ENCODE measurements at places on chromosomes 5 and 9.

DNA sequence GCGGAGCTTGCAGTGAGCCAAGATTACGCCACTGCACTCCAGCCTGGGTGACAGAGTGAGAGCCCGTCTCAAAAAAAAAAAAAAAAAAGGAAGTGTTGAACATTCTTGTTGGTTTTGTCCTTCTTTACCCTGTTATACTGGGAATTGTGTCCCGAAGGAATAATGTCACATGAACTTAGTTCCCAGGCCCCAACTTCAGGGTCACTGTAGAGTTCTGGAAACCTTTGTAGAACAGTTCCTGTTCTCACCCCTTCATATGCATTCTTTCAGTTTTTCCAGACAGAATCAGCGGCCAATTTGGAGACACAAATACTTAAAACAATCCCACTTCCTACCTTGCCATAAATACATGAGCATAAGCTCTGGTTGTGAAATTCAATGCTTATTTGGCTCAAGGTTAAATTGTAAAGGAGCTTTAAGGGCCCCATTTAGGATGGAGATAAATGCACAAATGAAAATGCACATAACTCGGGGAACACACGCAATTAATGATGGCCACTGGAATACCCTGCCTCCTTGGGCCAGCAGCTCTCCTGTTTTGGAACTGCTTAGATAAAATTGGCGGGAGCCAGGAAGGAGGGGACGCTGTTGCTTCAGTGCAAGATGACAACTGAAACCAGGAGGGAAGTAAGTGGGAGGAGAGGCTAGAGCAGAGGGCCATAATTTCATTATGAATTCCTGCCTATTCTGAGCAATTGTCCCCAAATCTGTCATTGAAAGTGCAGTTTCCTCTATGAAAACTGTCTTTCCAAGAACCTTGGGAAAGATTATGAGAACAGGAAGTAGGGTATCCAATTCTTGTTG lies 153.7 kb downstream of the FGF1 start:
- no peak overlapping the region for H3K4me3 ChIP-seq
- no peaks in the 10 kb centered on the region for H3K4me1 ChIP-seq
- H3K27me3 ChIP-seq, result no peaks in the 10 kb centered on the region
- DNase-seq, result no peak
- no peak overlapping the region for H3K27ac ChIP-seq
- no peaks in the 10 kb centered on the region for H3K36me3 ChIP-seq

- DNase-seq, result no peak
- no peak overlapping the region for H3K4me3 ChIP-seq
- no peaks in the 10 kb centered on the region for H3K36me3 ChIP-seq
- no peak overlapping the region for H3K27ac ChIP-seq
- H3K4me1 ChIP-seq, result no peaks in the 10 kb centered on the region
These were observed 42.2 kb downstream of the COL5A1 start for GRCh38 chr9:134683714-134684374.

GRCh38 chr5:72746736-72747135 lies 69.7 kb upstream of the TNPO1 start:
- H3K4me3 ChIP-seq, result no peak overlapping the region
- no peak for DNase-seq
- H3K4me1 ChIP-seq, result no peaks in the 10 kb centered on the region
- H3K36me3 ChIP-seq, result no peaks in the 10 kb centered on the region
- H3K27ac ChIP-seq, result no peak overlapping the region
- H3K27me3 ChIP-seq, result peaks cover 2% of the 10 kb centered on the region

- peaks cover 61% of the 10 kb centered on the region for H3K4me1 ChIP-seq
- peak; percentile 89 for DNase-seq
- no peaks in the 10 kb centered on the region for H3K27me3 ChIP-seq
- H3K27ac ChIP-seq, result peak overlapping the region; percentile 90
- H3K36me3 ChIP-seq, result peaks cover 41% of the 10 kb centered on the region
- no peak overlapping the region for H3K4me3 ChIP-seq
These were observed 24.2 kb downstream of the TCF7 start for GRCh38 chr5:134138416-134139376.

DNA sequence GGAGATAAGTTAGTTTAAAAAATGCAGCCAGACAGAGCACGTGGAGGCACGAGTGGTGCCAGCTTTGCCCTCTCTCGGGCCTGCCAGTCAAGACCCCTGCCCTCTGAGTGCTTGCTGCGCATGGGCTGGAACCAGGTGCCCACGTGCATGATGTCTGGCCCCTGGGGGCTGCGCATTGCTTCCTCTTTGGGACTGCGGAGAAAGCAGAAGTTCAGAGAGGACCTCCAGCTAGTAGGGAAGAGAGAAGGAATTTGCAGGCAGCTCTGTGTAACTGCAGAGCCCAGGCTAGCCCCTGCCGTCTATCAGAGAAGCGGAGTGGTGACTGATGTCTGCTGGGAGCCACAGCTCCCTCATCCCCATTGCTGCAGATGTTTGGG lies 9.7 kb upstream of the RNU6ATAC start:
- no peak overlapping the region for H3K27ac ChIP-seq
- no peak overlapping the region for H3K4me3 ChIP-seq
- no peaks in the 10 kb centered on the region for H3K4me1 ChIP-seq
- DNase-seq, result no peak

- no peaks in the 10 kb centered on the region for H3K4me1 ChIP-seq
- no peak overlapping the region for H3K27ac ChIP-seq
- H3K4me3 ChIP-seq, result no peak overlapping the region
These were observed 114.5 kb downstream of the MAT2B start for GRCh38 chr5:163619951-163620350.

GRCh38 chr5:135319928-135320606 lies 79.0 kb downstream of the MACROH2A1 start:
- no peak overlapping the region for H3K4me3 ChIP-seq
- no peaks in the 10 kb centered on the region for H3K36me3 ChIP-seq
- no peak for DNase-seq

GRCh38 chr5:9547122-9547947 lies 1.5 kb upstream of the SEMA5A start:
- H3K27ac ChIP-seq, result no peak overlapping the region
- peaks cover 3% of the 10 kb centered on the region for H3K4me1 ChIP-seq
- no peaks in the 10 kb centered on the region for H3K36me3 ChIP-seq
- H3K4me3 ChIP-seq, result no peak overlapping the region

DNA sequence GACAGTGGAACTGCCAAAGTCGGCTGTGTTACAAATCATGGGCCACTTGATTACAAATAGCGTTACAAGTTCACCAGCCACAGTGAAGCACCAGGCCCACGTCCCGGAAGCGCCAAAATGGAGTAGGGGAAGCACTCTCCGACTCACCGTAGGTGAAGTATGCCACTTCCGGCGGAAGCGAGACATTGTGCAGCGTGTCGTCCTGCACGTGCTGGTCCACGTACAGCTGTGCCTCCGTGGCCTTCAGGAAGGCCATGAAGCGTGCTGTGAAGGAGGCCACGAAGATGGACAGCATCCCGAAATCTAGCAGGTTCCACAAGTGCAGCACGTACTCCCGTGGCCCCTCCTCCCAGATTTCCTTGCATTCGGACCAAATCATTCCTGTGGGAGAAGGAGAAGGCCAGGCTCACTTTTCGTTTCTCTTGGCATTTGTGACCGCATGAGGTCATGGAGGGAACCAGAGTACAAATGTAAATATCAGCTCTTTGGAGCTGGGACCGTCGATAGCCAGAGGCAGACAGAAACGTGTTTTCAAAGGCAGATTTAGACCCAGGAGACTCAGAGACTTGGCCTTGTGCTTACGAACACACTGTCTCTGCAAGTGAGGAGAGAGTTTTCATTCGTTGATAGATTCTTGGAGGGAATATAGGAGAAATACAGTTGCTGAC lies 58.7 kb upstream of the SMIM32 start:
- no peaks in the 10 kb centered on the region for H3K4me1 ChIP-seq
- H3K36me3 ChIP-seq, result no peaks in the 10 kb centered on the region
- no peak overlapping the region for H3K4me3 ChIP-seq
- no peak overlapping the region for H3K27ac ChIP-seq

DNA sequence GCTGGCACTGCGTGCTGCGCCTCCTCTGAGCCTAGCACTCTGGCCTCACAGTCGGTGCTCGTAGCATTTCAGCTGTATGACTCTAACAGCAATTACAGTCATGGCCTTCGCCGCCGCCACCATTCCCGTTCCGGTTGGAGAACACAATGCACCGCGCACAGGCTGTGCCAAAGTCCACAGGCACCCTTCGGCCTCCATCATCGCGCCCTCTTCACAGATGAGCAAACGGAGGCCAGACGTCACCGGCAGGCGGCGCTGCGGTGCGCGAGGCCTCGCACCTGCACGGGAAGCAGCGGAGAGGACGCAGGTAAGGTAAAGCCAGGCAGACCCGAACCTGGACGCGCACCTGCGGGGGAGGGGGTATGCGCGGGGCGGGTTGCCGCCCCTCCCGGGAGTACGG lies 128.9 kb downstream of the BARX1 start:
- H3K4me3 ChIP-seq, result no peak overlapping the region
- H3K4me1 ChIP-seq, result no peaks in the 10 kb centered on the region
- peaks cover 1% of the 10 kb centered on the region for H3K27me3 ChIP-seq
